ENCODE measurements at places on chromosomes 4 and X. TPM values are rescaled to one million over a fixed set of nuclear protein-coding genes. Genes with fewer than 3 reads are reported as not detected.

The COL4A6 gene
- total RNA-seq, result not detected

The PDCL2 gene
- not detected for total RNA-seq

The TLR1 gene
- total RNA-seq, result 15.5 TPM

The SPATA4 gene
- not detected for total RNA-seq

The P2RY10 gene
- total RNA-seq, result 10.4 TPM

All from natural killer cell treated with Interleukin-12 subunit alpha and Interleukin-12 subunit beta and Interleukin-15 and Interleukin-18, amount 100 ng/mL, for 72 hours (primary cell).